ENCODE measurements at places on chromosomes 12 and 14.

DNA sequence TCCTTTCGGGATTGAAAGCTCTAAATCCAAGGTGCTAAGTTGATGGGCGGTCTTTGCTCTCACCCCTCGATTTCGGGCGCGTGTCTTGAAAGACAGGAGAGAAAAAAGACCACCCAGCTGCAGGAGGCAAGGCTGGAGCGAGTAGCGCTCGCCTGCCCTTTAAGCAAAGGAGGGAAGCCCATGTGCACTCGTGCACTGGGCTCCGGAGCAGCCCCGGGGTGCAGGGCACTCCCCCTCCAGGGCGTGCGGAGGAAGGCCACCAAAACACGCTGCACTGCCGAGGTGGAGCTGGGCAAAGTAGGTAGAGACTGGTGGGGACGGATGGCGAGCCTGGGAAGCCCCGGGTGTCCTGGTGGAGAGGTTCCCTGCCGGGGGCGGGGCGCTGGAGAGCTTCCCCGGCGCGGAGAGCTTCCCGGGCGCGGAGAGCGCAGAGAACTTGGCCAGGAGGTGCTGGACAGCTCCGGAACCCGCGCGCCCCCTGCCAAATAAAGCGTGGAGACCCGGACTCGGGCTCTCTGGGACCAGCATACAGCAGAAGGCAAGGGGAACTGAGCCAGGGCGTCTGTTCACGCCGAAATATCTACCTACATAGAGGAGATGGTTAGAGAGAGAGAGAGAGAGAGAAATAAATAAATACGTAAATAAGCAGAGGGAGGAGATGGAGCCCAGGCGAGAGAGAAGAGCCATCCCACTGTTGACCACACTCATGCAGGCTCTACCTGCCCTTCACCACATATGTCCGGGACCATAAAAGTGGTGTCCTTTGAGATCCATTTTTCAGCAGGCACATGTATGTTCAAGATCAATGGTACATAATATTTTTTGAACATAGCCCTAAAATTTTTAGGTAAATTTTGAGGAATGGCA is 662 bp upstream of the NELL2 start:
- DNase-seq: no peak

DNA sequence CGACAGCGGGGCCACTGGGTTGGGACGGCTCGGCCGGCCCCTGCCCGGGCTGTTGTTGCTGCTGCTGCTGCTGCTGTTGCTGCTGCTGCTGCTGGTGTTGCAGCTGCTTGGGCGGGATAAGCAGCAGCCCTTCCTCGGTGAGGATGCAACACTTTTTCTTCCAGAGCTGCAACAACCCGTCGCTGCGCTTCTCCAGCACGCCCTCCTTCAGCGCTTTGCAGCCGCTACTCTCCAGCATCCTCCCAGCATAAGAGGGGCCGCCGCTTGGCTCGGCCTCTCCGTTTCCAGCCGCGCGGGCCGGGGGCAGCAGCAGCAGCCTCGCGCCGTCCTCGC is 529 bp downstream of the PHLDA1 start:
- DNase-seq: no peak

- no peak for DNase-seq
Observed at GRCh38 chr14:46818147-46818546, 166.6 kb upstream of the RPL10L start.

DNA sequence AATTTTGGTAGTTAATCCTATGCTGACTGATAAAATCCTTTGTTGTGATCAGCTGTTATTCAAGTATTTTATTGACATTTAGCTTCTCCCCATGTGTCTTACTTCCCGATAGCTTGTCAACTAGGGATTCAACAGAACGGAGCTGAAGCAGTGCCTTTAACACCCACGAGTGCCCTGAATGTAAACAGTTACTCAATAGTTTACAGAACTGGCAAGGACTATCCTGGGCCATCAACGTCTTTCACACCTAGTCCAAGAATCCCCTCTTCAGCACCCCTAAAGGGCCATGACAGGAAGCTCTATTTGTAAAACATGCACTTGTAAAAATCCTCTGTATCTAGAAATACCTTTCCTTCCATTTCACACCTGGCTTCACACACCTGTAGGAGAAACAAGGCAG is 45.3 kb downstream of the SETD3 start:
- no peak for DNase-seq

- no peak for DNase-seq
Observed at GRCh38 chr14:92886337-92886736, 36.6 kb upstream of the CHGA start.
